Mucosa of gallbladder (tissue), 1 donor: ENCODE measurements at places on chromosomes 13 and 19. TPM values are rescaled to one million over a fixed set of nuclear protein-coding genes. Genes with fewer than 3 reads are reported as not detected.

DNA sequence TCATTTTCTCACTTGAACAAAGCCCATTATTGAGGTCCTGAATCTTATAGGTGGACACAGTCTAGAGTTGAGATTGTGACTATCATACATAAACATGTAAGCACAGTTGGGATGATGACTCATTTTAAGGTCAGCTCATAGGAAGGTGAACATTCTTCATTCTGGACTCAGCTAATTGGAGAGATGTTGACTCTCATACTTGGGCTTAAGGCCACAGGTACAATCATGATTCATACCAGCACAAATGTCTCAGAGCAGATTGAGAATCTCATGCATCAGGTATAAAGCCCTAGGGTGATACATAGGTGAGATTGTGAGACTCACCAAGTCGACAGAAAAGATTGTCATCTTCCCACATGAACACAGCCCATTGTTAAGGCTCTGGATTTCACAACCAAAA, 62.3 kb upstream of the ZNF724 start:
- DNase-seq, result no peak

- DNase-seq, result no peak
Measured at GRCh38 chr13:97441368-97441767, 7.4 kb downstream of the RAP2A start.

DNA sequence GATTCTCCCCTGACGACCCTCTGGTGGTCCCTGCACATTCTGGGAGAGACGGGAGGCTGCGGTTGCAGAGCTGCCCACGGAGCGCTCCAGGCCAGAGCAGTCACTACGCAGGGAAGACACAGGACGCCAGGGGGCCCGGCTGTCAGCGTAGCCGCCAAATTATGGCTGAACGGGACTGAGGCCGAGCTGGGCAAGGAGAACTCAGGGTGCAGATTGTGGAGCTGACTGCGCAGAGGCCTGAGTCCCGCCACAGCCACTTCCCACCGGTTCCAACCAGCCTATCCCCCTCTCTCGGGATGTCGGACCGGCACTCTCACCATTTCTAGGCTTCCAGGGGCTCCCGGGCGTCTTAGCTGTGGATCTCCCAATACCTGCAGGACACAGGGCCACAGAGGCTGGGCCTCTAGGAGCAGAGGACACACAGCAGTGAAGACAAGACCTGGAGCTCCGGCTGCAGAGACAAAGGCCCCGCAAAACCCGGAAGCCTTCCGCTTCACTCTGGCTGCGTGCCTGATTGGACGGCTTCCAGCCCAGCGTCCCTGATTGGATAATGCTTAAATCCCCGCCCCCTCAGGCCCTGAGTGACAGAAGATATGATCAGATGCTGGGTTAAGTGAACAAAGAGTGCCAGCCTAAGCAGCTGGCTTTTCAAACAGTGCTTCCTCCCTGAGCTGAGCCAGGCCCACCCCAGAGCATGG, at the start of gene ZNF737:
Gene ZNF737, minus strand, starts transcription at position 461 of the 698 bp plus-strand sequence. Its CDS starts 141 bp downstream, at position 320.
- peak; percentile 98 for DNase-seq

Gene TPP2
- 37.6 TPM for total RNA-seq

GRCh38 chr13:52452470-52452869, 2.0 kb upstream of the VPS36 start:
- no peak for DNase-seq

Gene KLK15
- total RNA-seq, result not detected

Gene CCDC61
- 24.1 TPM for total RNA-seq

DNA sequence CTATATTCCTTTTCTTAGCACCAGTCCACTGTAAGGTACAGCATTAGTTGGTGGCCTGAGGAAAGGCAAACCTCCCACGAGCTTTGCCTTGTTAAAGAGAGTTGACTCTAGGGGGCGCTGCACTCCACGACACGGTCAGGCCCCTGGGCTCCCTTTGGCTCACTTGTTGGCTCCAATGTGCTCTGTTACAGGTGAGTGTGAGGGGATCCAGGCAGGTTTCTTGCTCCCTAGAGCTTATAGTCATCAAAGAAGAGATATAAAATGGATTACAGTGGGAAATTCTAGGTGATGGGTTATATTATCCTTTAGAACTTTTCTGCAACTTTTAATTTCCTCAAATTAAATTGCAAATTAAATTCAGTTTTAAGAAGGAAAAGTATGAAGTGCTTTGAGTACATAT, 3.7 kb downstream of the WDR87 start:
- DNase-seq, result peak; percentile 83

DNA sequence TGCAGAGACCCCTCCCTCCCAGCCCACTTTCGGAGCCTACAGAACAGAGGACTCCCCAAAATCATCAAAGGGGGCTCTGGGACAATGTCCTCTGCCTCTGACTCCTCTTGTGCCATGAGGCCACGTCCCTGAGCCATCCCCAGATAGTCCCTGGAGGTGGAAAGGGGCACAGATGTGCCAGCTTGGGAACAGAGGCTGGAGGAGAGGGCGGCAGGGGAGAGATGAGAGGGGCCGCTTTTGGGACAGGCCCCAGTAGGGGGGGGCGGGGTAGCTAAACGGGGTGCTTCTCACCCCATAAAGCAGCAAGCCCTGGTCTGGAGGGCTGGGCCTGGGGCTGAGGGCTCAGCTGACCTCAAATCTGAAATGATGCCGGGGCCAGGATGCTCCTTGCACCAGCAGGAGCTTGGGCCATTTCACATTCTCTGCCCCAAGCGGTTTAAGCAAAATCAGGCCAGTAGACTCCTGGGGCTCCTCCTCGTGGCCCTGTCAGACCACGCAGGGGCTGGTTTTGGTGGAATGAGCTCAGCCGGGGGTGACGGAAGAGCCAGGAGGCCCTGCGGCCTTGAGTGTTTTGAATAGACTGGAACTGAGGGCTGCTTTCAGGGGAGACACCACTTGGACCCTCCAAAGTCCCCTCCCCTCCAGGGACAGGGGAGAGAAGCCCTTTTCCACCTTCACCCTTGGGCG, 27.1 kb downstream of the ONECUT3 start:
- DNase-seq, result no peak

Gene KASH5
- total RNA-seq, result not detected

Gene ZNF575
- total RNA-seq, result 4.1 TPM

DNA sequence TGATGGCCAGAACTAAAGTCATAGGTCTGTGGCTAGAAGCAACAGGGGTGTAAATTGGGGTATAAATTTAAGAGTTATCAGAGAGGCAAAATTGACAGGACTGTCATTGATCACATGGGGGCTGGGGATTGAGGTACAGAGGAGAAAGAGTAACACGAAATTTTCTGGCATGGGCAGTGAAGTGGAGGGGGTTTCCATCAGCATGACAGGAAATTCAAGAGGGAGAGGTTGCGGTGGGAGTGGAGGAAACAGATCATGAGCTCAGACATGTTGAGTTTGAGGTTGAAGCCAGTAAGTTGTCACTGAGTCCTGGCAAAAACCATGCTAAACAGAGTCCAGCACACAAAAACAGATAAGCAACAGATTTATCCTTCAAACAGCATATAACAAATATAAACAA, 192.1 kb upstream of the TSC22D1 start:
- no peak for DNase-seq

- DNase-seq, result no peak
Measured at GRCh38 chr13:25982907-25983306, 68.9 kb downstream of the SHISA2 start.

- DNase-seq, result no peak
Measured at GRCh38 chr13:20400774-20401173, 124.9 kb downstream of the CRYL1 start.

DNA sequence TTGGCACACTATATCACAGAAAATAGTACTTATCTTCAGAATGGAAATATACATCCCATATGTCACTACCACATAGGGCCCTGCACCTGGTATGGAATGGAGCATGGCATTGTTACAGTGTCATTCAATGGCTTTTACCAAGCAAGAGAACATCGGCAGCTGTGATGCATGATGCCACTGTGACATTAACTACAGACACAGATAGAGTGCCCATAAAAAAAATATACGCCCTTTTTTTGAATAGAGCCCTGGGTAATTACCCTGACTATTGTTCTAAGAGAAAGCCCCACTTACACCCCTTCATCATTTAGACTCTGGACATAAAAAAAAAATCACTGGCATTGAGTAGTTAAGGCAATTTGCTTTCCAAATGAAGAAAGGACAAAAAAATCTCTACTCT, 320.3 kb downstream of the DNAJC15 start:
- DNase-seq, result no peak

Gene PDX1
- total RNA-seq, result 18.4 TPM

- no peak for DNase-seq
Measured at GRCh38 chr19:7994928-7995809, 10.3 kb downstream of the ELAVL1 start.

- DNase-seq, result no peak
Measured at GRCh38 chr19:36182612-36183244, 30.5 kb upstream of the COX7A1 start.

DNA sequence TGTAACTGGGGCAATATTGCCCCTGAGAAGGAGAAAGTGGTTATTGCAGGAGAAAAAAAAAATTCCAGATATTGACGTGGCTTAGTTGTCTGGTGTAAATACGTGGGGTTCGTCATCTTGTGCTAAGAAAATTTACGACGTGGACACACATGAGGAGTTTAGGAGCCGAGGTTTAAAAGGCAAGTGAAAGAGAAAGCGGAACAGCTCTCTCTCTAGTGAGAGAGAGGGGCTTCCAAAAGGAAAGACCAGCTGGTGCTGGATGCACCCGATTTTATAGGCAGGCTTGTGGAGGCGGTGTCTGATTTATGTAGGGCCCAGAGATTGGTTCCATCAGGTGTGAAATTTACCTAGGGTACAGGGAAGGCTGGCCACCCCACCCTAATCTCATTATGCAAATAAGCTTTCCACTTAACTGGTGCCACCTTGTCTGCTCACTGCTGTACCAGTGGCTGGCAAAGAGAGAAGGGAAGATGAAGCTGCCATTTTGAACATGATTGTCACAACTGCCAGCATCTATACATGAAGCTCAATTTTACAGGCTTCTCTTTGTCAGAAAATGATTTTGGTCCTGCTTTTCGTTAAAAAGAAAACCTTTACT, 845.1 kb downstream of the DACH1 start:
- no peak for DNase-seq

- no peak for DNase-seq
Measured at GRCh38 chr13:37067874-37068273, 8.4 kb upstream of the SUPT20H start.

Gene KIR2DL1
- not detected for total RNA-seq

Gene WTIP
- 24.0 TPM for total RNA-seq

DNA sequence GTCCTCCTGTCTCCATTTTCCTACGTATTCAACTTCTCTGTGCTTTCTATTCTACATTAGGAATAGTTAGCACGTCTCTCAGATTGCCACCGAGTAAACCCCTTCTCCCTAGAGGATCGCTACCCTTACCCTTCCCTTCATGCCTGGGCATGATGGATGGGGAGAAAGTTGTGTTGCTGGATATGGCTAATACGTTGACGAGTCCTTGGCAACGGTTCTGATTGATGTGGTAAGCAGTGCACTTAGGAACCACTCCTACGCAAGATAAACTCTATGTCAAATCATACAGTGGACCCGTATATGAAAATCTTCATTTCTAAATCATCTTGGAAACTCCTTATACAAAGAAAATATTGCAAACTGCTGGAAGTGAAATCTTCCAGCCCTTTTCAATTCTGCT, 224.5 kb downstream of the EFNB2 start:
- DNase-seq, result no peak

DNA sequence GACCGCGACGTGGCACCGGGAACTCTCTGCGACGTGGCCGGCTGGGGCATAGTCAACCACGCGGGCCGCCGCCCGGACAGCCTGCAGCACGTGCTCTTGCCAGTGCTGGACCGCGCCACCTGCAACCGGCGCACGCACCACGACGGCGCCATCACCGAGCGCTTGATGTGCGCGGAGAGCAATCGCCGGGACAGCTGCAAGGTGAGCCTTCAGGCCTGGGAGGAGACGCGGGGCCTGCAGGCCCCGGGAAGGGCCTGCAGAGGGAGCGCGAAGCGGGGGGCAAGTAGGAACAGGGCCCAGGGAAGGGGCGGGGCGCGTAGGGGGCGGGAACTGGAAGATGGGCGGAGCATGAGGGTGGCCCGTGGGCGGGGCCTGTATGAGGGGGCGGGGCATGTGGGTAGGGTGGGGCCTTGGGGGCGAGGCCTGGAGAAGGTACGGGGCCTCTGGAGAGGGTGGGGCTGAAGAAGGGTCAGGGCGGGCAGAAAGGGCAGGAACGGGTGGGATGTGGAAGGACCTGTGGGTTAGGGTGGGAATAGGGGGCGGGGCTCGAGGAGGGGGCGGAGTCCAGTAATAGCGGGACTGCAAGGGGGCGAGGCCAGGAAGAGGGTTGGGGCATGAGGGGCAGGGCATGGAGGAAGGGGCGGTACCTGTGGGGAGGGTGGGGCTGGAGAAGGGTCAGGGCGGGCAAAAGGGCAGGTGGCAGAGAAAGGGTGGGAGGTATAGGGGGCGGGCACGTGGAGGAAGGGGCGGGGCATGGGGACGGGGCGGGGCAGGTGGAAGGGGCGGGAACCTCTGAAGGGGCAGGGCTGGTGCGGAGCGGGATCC, 2.5 kb downstream of the CFD start:
- no peak for DNase-seq

Gene CEACAM16
- total RNA-seq, result 0.12 TPM

DNA sequence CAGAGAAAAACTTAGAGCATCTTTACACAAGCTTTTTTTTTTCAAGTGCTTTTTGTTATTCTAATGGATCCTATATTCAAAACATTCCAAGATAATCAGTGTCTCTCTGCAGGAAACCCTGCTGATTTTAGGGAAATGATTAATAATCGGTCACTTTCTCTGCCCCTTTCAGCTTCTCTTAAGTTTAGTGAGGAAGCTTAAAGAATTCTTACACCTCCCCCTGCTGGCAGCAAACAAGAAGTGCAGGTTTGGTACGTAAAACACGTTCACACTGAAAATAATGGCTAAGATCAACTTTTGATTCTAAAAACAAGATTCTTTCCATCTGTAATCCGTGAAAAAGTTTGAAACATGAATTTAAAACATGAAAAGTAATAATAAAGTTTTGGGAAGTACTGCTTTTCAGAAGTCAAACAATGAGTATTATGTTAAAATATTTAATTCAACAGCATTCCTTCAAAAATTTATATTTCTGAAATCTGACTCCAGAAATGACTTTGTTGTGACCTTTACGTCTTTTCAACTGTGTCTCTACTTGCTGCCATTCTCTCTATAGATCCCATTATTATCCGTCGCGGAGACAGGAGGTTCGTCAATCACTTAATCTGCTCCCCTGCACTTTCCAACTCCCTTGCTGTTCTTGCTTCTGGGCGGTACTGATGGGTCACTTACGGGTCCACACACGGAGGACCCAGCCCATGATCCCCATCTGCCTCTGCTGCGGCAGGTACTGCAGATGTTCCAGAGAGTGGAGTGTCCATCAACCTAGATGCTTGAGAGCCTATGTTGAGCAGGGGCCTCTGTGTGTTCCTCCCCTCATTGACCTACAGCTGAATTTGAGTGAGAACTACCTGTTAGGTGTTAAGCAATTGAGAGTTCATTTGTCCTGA, 203.1 kb upstream of the EDNRB start:
- DNase-seq, result peak; percentile 55

- no peak for DNase-seq
Measured at GRCh38 chr19:35851213-35852028, 883 bp downstream of the NPHS1 start.

Gene ZNF229
- total RNA-seq, result 7.3 TPM
